Lower lobe of right lung (tissue), 2 donors: ENCODE measurements at places on chromosomes 7 and 10. TPM values are rescaled to one million over a fixed set of nuclear protein-coding genes. Genes with fewer than 3 reads are reported as not detected.
A peak's percentile ranks its signal among the peaks of the same experiment; 100 is the strongest.

DNA sequence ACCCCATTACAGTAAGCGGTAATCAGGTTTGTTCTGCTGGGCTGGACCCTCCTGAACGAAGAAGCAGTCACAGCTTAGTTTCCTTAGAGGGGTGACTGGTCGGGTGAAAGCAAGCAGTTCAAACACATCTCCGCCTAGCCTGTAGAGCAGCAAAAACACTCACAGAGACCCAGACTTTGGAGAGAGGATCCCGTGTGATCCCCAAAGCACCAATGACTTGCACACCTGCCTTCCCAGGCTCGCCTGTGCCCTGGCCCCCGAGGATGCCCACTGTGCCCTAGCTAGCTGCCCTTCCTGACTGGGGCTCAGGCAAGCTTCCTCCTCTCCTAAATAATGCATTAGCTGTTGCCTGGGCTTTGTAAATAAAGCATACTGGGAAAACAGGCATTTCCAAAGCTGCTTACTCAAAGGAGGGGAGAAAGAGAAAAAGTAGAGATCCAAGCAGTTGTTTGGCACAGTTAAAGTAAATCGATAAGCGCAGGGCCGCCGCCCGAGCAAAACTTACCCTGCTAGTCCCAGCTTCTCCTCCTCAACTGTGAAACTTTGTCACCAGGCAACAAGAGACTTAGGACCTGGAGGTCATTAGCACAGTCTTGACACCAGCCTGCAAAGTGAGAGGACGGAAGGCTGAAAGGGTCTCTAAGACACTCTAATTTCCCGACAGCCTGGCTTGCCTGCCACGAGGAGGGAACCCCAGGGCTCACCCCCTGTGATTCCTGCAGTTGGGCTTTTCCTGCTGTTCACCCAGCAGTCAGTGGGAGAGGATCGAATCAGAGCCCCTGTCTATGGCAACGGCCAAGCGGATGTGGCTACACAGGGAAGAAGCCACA is 4.8 kb downstream of the LRRC18 start:
- no peaks in the 10 kb centered on the region for H3K27me3 ChIP-seq
- no peak for DNase-seq
- H3K4me3 ChIP-seq = peak overlapping the region; percentile 35
- no peaks in the 10 kb centered on the region for H3K4me1 ChIP-seq
- no peaks in the 10 kb centered on the region for H3K36me3 ChIP-seq
- H3K27ac ChIP-seq = peak overlapping the region; percentile 58

GRCh38 chr10:35092851-35093250 is 2.7 kb upstream of the CUL2 start:
- DNase-seq = peak; percentile 48
- no peaks in the 10 kb centered on the region for H3K27me3 ChIP-seq
- peaks cover 17% of the 10 kb centered on the region for H3K4me1 ChIP-seq
- H3K27ac ChIP-seq = no peak overlapping the region
- H3K4me3 ChIP-seq = no peak overlapping the region

- no peaks in the 10 kb centered on the region for H3K36me3 ChIP-seq
- no peak overlapping the region for H3K4me3 ChIP-seq
- no peaks in the 10 kb centered on the region for H3K4me1 ChIP-seq
- DNase-seq = no peak
- no peaks in the 10 kb centered on the region for H3K27me3 ChIP-seq
- H3K27ac ChIP-seq = no peak overlapping the region
Observed at GRCh38 chr7:91784469-91784868, 96.0 kb downstream of the MTERF1 start.

GRCh38 chr7:27802999-27803398 is 63.0 kb downstream of the TAX1BP1 start:
- H3K4me1 ChIP-seq = no peaks in the 10 kb centered on the region
- H3K4me3 ChIP-seq = no peak overlapping the region
- peaks cover 27% of the 10 kb centered on the region for H3K36me3 ChIP-seq
- no peak overlapping the region for H3K27ac ChIP-seq

DNA sequence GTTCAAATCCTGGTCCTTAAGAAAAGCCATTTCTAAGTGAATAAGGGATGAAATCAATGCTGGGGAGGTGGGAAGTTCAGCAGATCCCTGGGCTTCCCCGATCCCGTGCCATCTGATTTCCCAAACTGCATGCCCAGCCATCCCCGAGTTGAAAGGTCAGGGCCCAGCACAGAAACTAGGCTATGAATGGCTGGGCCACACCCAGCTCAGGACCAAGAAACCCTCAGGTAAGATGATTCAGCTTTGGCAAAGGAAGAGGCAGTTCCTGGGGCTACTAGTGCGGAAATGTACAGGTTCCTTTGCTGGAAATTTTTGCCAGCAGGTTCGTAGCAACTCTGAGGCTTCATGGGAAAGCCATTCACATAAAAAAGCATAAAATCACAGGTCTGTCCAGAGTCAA is 182.7 kb downstream of the FAM107B start:
- H3K27ac ChIP-seq = no peak overlapping the region
- H3K4me1 ChIP-seq = peaks cover 21% of the 10 kb centered on the region
- no peak for DNase-seq
- peaks cover 4% of the 10 kb centered on the region for H3K36me3 ChIP-seq
- no peak overlapping the region for H3K4me3 ChIP-seq

- H3K4me3 ChIP-seq = peak overlapping the region; percentile 49
- H3K27me3 ChIP-seq = peaks cover 100% of the 10 kb centered on the region
- DNase-seq = no peak
- no peaks in the 10 kb centered on the region for H3K36me3 ChIP-seq
Observed at GRCh38 chr10:8051109-8051821, 3.2 kb upstream of the GATA3 start.

GRCh38 chr7:47787249-47788069 is 160.8 kb downstream of the PKD1L1 start:
- peak overlapping the region; percentile 48 for H3K27ac ChIP-seq
- H3K27me3 ChIP-seq = no peaks in the 10 kb centered on the region
- DNase-seq = no peak
- no peak overlapping the region for H3K4me3 ChIP-seq
- H3K4me1 ChIP-seq = peaks cover 22% of the 10 kb centered on the region

DNA sequence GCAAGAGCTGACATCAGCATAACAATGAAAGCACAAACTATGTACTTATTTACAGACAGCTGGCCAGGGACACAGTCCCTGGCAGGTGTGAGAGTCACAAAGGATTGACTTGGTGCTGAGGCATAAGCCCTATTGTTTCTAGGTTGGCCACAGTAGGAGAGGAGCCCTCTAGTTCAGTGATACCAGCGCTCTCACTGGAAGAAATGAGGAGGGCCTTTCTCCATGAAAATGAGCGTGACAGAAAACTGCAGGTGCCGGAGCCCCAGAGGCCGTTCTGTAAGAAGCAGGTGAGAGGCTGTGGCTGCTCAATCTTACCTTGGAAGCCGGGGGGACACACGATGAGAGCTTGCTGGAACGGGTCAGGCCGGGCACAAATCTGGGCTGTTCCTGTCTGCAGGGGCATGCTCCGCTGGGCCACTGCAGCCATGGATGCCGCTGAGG is 90.5 kb downstream of the CLEC2L start:
- H3K27me3 ChIP-seq = no peaks in the 10 kb centered on the region
- no peak for DNase-seq
- peaks cover 98% of the 10 kb centered on the region for H3K36me3 ChIP-seq
- no peak overlapping the region for H3K4me3 ChIP-seq
- H3K4me1 ChIP-seq = no peaks in the 10 kb centered on the region

- H3K4me3 ChIP-seq = no peak overlapping the region
- H3K4me1 ChIP-seq = no peaks in the 10 kb centered on the region
- H3K27me3 ChIP-seq = no peaks in the 10 kb centered on the region
- DNase-seq = no peak
- H3K36me3 ChIP-seq = peaks cover 100% of the 10 kb centered on the region
Observed at GRCh38 chr10:11293332-11293731, 275.7 kb downstream of the CELF2 start.

GPR22 gene
- total RNA-seq = not detected
